CD4-positive, alpha-beta T cell (primary cell): ENCODE measurements at places on chromosomes 2 and 18.

DNA sequence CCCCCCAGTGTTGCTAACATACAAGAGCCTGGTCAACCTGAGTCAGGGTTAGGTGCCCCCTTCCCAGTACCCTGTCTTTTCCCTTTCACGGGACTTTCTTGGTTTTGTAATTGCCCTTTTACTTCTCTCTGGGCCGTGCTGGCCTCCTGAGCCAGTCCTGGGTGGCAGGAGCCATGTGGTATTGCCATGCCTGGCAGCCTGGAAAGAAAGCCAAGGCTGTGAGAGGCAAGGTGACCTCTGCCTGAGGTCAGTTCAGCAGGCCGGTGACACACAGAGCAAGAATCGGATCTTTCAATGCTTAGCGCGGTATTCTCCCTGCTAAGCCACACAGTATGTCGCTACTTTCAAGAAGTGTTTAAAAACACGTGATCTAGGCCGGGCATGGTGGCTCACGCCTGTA, 52.3 kb downstream of the C18orf63 start:
- DNase-seq = no peak

GRCh38 chr2:63862806-63863205, 21.1 kb downstream of the UGP2 start:
- no peak for DNase-seq

DNA sequence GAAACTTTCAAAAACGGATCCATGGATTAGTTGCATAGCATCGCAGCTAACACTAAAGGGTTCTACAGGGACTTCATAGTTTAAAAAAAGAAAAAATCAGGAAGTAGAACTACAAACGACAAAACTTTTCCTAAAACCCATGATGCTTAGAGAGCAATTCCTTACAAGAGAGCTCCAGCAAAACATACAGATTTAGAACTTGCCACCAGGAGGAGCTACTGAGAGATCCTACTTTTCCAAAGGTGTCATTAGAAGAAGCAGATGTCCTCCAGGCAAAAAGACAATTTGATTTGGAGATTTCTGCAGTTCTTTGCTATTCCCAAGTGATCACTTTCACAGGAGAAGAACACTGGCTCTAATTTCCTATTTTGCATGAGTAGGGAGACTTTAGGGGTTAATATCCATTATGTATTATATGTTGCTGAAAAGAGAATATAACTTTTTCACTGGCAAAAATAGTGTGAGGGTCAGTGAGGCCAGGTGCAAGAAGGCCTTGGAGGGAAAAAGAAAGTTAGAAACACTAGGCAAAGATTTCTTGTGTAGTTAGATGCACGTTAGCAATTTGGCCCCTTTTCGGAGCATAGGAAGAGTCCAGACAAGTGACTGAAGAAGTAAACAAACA, 436.2 kb downstream of the SUCLG1 start:
- DNase-seq = peak; percentile 46

DNA sequence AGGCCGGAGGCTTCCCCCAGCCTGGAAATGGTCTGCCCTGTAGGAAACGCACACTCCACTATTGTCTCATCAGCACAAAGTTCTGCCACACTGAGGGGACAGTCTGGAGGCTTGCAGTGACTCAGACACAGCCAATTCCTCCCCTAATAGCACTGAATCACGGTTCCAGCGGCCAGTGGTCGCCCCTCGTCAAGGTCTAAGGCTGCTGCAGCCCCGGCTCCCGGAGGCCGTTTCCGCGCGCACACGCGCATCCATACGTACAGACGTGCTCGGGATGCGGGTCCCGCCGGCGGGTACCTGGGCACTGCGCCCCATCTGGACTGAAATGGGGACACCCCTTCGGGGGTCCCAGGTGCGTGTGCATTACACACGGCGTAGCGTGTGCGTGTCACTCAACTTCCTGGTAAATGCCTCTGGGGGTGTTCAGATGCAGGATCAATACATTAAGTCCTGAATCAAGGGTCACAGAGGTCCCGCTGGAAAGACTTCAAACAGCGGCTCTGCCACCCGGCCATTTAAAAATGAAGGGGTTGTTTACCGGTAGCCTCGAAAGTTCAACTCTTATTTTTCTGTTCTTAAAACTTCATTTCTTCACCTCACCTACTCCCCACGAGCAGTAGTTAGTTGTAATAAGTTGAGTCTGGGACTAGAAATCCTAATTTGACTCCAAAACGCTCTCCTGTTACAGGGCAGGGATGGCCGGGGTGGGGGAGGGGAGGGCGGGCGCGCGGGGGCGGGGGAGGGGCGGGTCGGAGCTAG, 572 bp upstream of the ZNF516 start:
- no peak for DNase-seq

GRCh38 chr2:201628545-201628944, 14.8 kb downstream of the TMEM237 start:
- DNase-seq = no peak

DNA sequence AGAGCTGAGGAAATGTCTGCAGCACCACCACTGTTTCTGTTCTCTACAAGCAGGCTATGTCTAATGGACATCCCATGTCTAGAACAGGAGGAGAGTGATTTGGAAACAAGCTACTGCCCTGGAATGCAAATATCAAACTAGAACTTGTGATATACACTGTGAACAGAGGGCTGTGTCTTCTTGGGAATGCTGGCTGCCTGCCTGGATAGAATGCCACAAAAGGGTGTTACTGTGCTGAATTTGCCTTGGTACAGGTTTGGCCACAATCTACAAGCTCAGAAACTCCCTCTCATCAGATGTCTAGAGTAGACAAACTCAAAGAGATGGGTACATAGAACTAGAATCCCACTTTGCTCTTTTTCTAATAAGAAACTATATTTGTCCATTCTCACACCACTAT, 170.5 kb downstream of the NYAP2 start:
- DNase-seq = no peak

- no peak for DNase-seq
These were observed 106.9 kb downstream of the GATA6 start for GRCh38 chr18:22276334-22276713.

- DNase-seq = no peak
These were observed 785.2 kb upstream of the POU3F3 start for GRCh38 chr2:104068665-104069064.

GRCh38 chr2:88500691-88501090, 48.2 kb upstream of the FOXI3 start:
- DNase-seq = no peak

DNA sequence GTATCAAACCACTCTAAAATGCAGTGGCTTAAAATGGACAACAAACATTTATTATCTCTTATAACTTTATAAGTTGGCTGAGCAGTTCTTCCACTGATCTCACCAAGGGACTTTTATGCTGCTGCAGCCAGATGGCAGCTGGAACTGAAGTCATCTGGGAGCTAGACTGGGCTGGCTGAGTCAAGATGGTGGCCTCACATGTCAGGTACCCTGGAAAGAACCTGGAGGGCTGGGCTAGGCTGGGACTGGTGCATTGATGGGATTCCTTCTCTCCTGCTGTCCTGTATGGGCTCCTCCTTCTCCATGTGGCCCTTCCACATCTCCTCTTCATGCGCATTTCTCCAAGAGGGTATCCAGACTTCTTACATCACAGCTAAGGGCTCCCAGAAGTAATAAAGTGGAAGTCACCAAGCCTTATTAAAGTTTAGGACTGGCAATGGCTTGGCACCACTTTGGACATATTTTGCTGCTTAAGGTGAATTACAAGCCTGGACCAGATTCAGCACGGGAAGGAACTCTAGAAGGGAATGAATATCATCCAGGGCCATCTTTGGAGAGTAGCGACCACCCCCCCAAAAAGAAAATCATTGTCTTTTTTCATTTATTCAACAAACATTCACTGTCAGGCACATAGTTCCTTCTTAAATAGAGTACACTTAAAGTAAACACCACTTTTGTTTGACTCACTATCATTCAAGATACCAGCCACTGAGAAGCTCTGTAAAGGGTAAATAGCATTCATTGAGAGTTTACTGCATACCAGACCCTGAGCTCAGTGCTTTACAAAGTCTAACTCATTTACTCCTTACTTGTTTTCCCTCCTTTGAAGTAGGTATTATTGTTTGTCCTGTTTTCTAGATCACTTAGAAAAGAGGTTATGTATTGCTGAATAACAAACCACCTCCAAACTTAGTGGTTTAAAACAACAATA, 138.0 kb downstream of the ZFP36L2 start:
- no peak for DNase-seq

- no peak for DNase-seq
These were observed 261.0 kb downstream of the ARHGAP15 start for GRCh38 chr2:143390171-143390570.

- DNase-seq = no peak
These were observed 18.1 kb upstream of the ANXA4 start for GRCh38 chr2:69723791-69724190.

DNA sequence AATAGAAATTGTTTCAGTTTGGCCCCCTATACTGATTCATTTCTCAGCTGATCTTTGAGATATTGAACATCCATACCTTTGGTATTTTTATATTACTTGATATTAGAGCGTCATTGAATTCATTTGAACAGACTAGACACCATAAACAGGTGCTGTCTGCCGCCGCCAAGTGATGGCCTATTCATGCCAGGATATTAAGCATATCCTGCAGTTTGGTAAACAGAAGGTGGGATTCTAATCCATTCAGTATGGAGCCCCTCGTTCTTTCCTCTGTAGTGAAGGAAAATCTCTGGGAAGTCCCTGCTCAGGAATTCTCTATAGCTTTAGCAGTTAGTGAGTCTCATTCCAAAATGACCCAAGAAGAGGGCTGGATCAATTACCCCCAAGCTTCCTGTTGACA, 23.0 kb upstream of the CD28 start:
- DNase-seq = no peak

DNA sequence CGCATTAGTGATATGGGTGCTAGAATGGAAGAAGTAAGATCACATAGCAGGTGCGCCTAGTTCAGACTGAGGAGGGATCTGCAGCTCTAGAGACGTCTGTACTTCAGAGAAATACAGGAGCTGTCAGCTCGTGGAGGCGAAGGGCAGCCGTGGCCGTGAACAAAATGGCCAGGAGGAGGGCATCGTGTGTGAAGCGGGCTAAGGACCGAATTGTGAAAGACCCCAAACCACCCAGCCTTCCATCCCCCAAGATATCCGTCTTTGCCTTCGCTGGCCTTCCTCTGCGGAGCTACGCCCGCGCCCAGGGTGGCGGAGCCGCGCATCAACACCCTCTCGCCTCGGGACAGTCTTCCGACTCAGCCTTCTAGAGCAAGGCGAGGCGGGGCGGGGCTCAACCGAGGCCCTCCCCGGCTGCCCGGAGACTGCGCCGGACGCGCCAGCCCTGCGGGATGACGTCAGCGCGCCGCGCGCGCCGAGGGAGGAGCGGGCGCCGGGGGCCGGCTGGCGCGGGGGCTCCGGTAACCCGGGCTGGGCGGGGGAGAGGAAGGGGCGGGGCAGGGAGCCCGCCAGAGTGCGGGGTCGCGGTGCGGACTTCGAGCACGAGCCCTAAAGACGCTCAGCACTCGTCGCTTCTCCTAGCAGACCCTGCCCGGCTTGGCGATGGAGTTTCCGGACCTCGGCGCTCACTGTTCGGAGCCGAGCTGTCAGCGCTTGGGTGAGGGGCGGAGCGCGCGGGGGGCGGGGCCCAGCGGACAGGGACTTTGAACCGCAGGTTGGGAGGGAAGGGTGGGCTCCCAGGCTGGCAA, at the start of gene ZFAND2B:
Gene ZFAND2B (plus strand): TSS at position 455 of the 806 bp plus-strand sequence. CDS start 206 bp downstream, at position 661.
- DNase-seq = peak; percentile 95
